ENCODE measurements at places on chromosomes 7 and 10.

DNA sequence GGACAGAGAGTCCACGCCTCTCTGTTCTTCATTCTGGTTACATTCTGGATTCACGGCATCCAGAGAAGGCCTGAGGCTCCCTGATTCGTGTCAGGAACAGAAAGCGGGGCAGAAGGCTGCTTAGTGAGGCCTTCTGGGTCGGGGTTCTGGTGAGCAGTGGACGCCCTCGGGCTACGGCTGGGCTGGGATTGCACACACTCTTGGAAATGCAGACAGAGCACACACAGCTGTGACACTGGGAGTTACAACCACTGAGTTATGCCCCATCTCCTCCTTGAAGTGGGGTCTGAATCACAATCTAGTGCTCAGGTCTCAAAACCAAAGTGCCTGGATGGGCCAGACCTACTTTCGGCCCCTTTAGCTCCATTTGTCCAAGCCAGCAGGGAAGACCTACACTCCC is 156.9 kb upstream of the GDF10 start:
- DNase-seq, result no peak

DNA sequence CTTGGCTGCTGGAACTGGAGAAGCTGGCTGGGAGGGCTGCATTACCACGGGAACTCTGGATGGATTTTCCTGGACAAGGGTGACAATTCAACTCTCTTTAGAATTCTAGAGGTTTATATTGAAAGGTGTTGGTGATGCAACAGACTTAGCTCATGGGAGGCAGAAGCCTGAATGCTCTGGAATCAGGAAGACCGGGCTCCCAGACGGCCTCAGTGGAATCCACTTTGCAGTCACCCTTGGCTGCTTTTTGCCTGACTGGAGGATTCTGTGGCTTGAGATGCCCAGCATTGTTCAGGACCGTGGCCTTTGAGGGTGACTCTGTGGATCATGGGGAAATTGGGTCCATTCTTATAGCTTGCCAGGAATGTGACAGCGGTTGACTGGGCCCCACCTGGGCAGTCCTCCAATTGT is 32.3 kb downstream of the PYROXD2 start:
- DNase-seq, result no peak

DNA sequence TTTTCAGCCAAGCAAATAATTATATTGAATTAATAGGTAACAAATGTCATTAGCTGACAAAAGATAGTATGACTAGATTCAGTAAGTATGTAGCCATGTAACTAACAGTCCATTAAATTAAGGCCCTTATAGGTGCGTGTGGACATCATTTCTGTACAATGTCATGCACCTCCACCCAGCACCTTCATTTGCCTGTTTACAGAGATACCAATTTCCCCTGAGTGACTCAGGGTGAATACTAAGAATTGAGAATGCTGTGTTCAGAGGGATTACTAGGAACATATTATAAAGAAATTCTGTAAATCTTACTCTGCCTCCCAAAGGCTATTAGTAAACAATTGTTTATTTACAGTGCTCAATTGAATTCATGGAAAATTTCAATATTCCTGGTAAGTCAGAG is 48.1 kb upstream of the ZNF273 start:
- no peak for DNase-seq

- no peak for DNase-seq
These were observed 277.6 kb downstream of the REEP3 start for GRCh38 chr10:63798599-63799498.

DNA sequence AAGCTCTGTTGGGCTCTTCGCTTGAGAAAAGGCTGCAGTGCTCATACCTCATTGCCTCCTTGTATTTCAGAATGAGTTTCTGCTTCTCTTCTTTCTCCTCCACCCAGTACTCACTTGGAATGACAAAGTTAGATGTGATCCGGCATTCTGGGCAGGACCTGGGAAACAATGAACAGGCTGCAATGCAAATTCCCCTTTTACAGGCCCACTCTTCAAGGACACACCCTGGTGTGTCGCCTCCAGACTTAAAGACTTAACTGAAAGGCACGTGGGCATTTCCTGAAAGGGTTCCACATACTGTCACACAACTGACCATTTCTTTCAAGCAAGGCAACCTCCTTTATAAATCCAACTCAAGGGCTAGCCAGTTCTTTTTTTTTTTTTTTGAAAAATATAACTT is 23.6 kb downstream of the MKRN1 start:
- no peak for DNase-seq

Data from T-helper 17 cell (primary cell).